ENCODE measurements at places on chromosomes 4 and X. TPM values are rescaled to one million over a fixed set of nuclear protein-coding genes. Genes with fewer than 3 reads are reported as not detected.

DNA sequence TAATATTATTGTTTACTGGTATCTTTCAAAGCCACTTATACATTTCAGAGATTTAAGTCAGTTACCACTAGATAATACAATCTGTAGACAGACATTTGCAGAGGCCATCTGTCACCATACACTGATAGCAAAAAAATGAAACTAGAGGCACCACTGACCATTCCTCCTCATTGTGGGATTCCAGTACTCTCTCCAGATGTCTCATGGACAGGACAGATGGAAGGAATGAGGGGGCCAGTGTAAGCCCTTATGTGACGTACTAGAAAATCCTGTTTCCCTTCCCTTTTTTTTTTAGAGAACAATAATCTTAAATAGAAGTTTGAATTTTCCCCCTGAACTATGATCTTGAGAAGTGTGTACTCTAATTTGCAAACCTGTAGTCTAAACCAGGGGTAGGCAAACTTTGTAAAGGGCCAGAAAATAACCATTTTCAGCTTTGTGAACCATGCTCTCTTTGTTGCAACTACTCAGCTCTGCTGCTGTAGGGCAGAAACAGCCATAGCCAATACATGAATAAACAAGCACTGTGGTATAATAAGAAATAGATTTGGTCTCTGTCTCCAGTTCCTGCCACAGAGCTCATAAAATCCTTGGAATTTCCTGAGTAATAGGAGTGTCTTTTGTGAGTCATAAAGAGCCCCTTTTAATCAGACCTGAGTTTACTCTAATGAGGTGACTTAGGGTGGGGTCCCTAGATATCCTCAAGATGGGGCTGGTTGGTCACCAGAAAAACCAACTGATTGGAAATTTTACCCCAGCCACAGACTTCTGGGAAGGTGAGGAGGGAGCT is 90.4 kb downstream of the MOSPD2 start:
- no peak for DNase-seq

DNA sequence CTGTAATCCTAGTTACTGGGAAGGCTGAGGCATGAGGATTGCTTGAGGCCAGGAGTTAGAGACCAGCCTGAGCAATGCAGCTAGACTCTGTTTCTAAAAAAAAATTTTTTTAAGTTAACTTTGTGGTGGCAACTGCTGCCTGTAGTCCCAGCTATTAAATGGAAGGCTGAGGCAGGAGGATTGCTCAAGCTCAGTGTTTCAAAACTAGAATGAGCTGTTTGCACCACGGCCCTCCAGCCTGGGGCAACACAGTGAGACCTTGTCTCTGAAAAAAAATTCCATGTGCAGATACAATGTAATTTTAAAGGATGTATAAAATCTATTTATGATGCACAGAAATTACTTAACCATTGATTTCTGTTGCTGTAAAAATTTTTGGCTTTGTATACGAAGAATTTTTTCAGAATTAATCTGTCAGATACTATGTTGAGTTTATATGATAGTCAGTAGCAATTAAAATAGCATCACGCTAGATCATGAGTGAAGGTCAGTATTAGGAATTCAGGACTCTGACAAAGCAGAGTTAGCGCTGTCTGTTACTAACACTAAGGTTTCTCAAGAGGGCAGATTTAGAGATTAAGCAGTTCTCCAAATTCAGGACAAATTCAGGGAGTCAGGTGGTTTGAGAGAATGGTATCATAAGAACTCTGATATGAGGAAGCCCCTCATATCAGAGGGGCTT is 8.3 kb upstream of the AGA start:
- no peak for DNase-seq

- no peak for DNase-seq
Measured at GRCh38 chrX:106802063-106802387, 448 bp upstream of the TBC1D8B start.

- no peak for DNase-seq
Measured at GRCh38 chr4:130131536-130131935, 1035.6 kb downstream of the C4orf33 start.

- no peak for DNase-seq
Measured at GRCh38 chr4:26287756-26288155, 33.1 kb upstream of the RBPJ start.

GRCh38 chrX:29662759-29663503 is 552.4 kb upstream of the MAGEB2 start:
- DNase-seq: no peak

GRCh38 chr4:153452658-153453378 is 13.3 kb upstream of the TMEM131L start:
- no peak for DNase-seq

DNA sequence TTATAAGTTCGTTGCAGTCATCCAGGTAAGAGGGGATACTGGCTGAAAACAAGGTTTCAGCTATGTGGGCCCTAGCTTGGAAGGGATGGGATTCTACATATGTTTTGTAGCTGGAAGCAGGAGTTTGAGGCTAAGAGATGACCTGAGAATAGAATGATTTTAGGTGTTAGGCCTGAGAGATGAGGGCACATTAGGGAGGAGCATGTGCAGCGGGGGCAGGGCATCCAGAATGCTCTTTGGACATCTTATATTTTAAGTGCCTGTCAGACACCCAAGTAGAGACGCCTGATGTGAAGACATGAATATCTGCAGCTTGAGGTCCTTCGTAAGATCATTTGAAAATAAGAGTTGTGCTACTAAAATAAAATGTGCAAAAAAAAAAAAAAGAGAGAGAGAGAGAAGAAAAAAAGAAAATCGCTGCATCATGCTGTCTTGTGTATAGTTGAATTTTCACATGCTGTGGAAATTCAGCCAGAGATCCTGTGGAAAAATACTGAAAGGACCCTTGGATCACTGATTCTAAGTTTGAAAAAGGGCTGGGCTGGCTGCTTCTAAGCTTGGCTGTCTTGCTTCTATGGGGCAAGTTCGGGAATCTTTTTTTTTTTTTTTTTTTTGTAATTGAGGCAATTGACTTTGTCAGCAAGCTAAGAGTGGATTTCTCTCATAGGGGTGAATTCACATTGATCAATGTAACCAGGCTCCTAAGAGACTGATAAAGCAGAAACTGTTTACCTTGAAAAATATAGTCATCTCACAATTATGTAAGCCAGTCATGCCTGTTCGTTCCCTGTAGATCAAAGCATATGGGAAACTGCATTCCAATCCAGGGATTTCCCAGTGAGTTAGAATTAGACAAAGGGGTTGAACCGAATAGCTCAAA is 341.0 kb upstream of the GATB start:
- DNase-seq: no peak

GRCh38 chrX:153878345-153878744 is 7.6 kb downstream of the L1CAM start:
- no peak for DNase-seq

DNA sequence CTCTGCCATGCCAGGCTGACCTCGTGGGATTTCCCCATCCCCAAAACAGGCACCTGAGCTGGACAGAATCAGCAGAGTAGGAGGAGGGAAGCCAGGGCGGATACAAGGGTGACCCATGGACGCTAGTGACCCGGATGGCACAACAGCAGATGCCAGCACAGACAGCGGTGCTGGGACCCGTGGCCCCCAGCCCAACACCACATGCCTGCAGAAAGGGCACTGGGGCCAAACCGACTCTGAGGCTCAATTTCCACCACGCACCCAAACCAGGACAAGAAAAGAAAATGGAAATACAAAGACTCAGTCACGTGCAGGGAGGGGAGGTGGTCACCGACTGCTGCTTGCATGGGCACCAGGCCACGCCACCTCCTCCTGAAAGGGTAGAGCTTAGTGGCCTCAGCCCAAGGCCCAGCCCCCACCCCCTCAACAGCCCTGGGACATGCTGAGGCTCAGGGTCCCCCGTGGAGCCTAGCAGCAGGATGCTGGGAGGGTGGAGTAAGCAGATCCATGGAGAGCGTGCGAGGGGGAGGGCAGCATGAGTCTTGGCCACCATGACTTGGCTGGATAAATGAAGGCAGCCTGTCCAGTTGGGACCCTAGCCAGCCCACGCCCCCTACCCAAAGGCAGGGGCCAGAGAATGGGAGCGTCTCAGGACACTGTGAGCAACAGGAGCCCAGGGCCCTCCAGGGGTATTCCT is 47.7 kb downstream of the C4orf50 start:
- DNase-seq: peak; percentile 54

GRCh38 chr4:119559044-119559647 is 69.5 kb downstream of the PDE5A start:
- no peak for DNase-seq

DNA sequence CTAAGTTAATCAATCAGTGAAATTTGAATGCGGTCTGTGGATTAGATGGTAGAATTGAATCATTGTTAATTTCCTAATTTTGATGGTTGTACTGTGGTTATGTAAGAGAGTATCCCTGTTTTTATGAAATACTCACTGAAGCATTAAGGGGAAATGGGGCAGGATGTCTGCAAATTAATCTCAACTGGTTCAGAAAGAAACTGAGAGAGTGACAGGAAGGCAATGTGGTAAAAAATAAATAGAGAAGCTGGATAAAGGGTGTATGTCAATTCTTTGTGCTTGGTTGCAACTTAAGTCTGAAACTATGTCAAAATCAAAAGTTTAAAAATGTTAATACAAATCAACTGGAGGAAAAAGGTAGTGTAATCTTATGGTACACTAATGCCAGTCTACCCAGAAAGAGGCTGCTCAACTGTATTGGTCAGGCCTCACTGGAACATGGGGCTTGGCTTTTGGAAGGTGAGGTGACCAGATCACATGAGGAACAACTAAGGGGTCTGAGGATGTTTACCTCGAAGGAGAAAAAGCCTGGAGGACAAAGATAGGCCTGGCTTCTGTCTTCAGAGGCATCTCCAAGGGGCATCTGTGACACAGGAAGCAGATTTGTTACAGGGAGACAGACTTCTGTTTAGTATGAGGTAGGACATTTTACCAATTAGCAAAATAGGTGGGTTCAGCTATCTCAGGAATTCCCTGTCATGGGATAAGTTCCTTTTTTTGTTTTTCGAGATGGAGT is 83.1 kb downstream of the DLG3 start:
- DNase-seq: no peak

Gene VSIG1
- 0.24 TPM for total RNA-seq

Gene FAM9C
- not detected for total RNA-seq

Gene MAOA
- total RNA-seq: 90.5 TPM

Gene ZAR1
- not detected for total RNA-seq

Gene BMP2K
- total RNA-seq: 46.2 TPM

Gene EXOC1L
- not detected for total RNA-seq

Gene ADRA2C
- 61.5 TPM for total RNA-seq

All from posterior vena cava (tissue), 2 donors.